GM04504 (cell line): ENCODE measurements at places on chromosomes 5 and 9.
A peak's percentile ranks its signal among the peaks of the same experiment; 100 is the strongest.

- DNase-seq = no peak
These were observed 117.0 kb upstream of the GAS1 start for GRCh38 chr9:87064311-87064710.

DNA sequence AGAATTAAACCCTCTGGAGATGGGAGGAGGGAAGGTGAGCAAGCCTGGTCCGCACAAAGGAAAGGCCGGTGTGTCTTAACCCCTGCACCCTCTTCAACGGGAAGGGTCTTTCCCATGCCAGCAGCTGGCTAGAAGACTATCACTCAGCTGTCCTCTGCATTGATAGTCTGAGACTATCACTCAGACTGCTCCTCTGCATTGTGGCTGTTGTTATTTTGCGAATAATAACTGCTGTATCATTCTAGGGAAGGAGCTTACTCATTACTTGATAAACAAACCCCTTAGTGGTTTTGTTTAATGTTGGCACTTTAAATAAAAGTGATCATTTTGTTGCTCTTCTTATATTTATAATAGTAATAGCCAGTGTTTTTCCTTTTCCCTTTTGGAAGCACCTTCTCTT is 8.1 kb downstream of the TRIP13 start:
- DNase-seq = no peak

- no peak for DNase-seq
These were observed 285.4 kb downstream of the MAST4 start for GRCh38 chr5:66881480-66882161.

- no peak for DNase-seq
These were observed 13.5 kb downstream of the SETX start for GRCh38 chr9:132341177-132341840.

DNA sequence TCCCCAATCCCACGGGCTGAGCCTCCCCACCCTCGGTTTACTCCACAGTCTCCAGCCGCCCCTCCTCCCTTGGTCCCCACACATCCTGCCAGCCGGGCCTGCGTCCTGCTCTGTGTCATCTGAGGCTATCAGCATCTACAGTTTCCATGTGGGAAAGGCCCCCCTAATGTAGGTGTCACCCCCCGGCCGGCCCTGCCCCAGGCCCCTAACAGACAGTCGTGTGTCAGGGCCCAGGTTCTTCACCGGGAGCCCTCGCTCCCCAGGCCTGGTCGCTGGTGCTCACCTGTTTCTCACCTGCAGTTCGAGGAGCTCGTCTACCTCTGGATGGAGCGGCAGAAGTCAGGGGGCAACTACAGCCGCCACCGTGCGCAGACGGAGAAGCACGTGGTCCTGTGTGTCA is 62.7 kb downstream of the KCNT1 start:
- DNase-seq = no peak

- peak; percentile 82 for DNase-seq
These were observed 160.4 kb downstream of the SPATA31D1 start for GRCh38 chr9:82148901-82149461.

GRCh38 chr5:1181451-1182359 is 19.7 kb upstream of the SLC6A19 start:
- no peak for DNase-seq

DNA sequence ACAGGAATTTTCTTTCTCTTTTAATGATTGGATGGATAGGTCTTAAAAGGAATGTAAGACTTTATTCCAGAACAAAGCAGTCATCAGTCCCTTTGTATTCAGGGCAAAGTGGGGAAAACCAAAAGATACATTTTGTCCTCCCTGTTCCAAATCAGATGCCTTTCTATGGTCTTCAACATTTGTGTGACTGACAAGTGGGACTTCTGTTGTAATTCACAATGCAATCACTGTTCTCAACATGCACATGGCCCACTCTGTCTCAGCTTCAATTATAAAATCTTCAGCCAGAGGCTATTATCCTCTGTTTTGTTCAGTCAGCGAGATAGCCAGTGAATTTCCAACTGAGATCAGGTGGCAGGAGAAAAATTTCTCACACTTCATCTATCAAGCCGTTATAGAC is 95.5 kb upstream of the ERBIN start:
- DNase-seq = no peak

- DNase-seq = no peak
These were observed 98.6 kb downstream of the AMBP start for GRCh38 chr9:113979343-113980127.

DNA sequence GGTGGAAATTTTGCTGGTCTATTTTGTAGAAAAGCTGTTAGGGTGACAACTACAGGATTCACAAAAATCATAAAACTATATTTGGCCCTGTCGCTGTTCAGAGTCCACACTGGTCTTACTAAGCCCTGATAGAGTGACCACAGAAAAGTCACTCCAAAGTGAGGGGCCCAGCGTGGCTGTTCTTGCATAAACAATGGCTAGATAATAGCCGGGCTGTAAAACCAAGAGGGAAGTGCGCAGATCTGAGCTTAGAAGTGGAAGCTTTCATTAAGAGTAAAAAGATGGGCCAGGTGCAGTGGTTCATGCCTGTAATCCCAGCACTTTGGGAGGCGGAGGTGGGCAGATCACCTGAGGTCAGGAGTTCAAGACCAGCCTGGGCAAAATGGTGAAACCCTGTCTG is 15.5 kb upstream of the CTSL start:
- no peak for DNase-seq

DNA sequence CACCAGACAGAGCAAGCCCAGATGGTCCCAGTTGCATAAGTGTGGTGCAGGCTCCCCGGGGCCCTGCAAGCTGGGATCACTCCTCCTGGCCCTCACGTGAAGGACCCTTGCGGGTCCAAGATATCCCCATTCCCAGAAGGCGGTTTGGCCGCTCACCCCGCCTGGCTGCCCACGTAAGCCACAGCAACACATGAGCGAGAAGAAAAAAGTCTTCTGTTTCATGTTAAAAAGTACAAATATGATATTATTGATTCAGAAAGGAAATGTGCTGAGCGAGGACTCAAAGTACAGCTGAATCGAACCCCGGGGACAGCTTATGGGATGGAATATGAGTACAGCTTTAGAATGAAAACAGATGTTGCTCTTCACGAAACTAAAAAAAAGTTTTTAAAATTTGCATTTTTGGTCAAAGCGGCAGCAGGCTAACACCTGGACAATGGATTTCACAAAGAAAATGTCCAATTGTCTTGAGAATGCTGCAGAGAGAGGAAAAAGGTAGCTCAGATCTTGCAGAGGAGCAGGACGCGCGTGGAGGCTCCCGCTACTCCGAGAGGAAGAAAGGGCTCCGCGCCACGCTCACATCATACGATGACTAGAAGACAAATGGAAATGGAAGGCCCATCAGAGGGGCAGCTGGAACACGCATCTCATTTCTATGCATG is 427.6 kb downstream of the IRX1 start:
- DNase-seq = no peak

GRCh38 chr5:179696603-179697002 is 2.2 kb upstream of the CANX start:
- no peak for DNase-seq

DNA sequence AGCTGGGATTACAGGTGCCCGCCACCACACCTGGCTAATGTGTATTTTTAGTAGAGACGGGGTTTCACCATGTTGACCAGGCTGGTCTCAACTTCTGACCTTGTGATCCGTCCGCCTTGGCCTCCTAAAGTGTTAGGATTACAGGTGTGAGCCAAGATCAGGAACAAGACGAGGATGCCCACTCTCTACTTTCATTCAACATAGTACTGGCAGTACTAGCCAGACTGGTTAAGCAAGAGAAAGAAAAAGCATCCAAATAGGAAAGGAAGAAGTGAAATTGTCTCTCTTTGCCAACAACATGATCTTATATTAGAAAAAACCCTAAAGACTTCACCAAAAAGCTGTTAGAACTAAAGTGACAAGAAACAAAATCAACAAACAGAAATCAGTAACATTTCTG is 7.4 kb upstream of the ENDOG start:
- no peak for DNase-seq

GRCh38 chr5:143459433-143459832 is 55.9 kb upstream of the NR3C1 start:
- no peak for DNase-seq

DNA sequence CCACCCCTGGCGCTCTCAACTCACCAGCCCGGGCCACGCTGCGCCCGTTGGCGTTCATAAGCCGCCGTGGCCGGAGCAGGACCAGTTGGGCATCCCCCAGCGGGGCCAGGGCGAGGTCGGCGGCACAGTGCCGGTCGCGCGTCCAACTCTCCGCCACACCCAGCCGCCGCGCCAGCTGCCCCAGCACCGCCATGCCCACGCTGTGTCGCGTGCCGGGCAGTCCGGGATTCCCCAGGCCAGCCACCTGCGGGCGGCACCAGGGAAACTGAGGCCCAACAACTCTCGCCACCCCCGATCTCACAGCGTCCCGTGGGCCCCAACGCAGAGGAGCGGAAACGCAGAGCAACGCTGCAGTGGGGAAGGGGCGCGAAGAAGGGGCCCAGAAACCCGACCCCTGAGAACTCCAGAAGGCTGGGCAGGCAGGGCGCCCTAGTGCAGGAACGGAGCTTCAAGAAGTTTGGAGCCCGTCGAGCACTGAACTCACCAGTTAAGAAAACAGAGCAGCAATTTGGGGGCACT is 453 bp downstream of the PTRH1 start:
- DNase-seq = no peak

DNA sequence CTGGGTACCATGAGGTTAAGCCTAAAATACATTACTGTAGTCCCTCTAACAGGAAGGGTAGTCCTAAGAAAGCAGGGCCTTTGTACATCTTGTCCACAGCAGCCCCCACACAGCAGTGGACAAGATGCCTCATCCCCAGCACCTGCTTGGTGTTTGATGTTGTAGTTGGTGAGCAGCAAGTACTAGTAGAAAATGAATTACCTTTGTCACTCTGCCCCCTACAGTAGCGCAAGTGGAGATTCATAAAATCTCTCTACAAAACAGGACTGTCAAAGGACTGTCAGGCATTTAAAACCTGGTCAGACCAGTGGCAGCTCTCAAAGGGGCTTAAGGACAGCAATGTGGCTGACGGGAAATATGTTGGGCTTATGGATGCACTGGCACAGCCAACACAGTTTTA is 122.5 kb downstream of the TMEM174 start:
- no peak for DNase-seq

- no peak for DNase-seq
These were observed 18.4 kb upstream of the SPINK4 start for GRCh38 chr9:33221568-33221884.

DNA sequence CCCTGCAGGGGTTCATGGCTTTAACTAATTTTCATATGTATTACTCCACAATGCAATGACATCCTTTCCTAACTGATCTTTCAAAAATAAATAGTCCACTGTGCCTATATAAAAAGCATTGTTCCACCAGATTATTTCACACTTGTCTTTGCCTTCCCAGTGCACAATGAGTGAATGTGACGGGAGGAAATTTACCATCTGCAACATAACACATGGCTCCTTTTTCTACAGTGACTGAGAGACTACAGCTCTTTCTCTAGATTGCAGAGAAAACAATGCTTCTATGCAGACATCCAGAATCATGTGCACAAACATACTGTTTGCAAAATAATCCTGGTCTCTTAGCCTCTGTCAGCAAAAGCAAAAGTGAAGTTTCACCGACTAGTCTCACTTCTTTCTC is 483.7 kb upstream of the PIK3R1 start:
- no peak for DNase-seq

- no peak for DNase-seq
These were observed 20.4 kb downstream of the PDE8B start for GRCh38 chr5:77230727-77231470.

DNA sequence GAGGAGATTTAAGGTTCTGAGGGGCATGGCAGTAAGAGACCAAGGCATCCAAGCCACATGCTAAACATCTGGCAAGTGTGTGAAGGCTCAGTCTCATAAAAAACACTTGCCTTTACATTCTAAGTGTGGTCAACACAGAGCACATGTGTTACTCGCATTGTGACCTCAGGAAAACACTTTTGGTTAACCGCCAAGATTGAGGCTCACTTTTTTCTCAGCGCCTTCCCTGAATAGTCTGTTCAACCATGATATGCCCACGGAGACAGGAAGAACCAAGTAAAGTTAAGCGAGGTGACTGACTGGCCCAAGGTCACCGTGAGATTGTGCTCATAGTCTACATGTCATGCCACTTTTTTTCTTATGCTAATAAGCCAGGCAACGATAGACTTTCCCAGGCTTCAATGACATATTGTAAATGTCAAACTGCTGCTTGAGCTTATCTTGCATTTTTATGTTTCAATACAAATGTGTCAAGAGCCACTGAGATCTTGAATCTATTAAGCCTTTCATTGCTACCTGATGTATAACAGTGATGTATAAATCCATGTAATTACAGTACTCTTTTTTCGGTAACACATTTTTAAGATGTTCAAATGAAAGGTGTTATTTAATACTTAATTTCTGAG is 21.1 kb upstream of the IL9 start:
- no peak for DNase-seq

DNA sequence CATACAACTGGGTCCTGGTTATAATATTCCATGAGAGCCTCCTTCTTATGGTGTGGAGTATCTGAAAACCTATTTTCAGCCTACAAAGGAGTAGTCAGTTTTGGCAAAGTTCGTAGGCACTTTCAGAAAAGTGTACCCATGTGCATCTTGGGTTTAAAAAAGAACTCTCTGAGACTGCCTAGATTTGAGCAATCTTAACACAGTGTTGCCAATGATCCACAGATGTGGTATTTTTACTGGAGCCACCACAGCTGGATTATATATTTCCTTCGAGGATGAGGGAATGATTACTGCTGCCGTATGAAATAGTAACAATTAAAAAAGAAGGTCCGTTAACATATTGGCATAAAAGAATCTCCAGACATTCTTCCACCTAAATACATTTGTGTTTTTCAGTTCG is 1.1 kb downstream of the PALM2AKAP2 start:
- DNase-seq = no peak
